Prostate gland (tissue), 2 donors: ENCODE measurements at places on chromosomes 7 and 10. TPM values are rescaled to one million over a fixed set of nuclear protein-coding genes. Genes with fewer than 3 reads are reported as not detected.

GRCh38 chr7:11613292-11613930 is 218.6 kb downstream of the THSD7A start:
- no peak for DNase-seq

Gene FAM25G
- not detected for total RNA-seq

DNA sequence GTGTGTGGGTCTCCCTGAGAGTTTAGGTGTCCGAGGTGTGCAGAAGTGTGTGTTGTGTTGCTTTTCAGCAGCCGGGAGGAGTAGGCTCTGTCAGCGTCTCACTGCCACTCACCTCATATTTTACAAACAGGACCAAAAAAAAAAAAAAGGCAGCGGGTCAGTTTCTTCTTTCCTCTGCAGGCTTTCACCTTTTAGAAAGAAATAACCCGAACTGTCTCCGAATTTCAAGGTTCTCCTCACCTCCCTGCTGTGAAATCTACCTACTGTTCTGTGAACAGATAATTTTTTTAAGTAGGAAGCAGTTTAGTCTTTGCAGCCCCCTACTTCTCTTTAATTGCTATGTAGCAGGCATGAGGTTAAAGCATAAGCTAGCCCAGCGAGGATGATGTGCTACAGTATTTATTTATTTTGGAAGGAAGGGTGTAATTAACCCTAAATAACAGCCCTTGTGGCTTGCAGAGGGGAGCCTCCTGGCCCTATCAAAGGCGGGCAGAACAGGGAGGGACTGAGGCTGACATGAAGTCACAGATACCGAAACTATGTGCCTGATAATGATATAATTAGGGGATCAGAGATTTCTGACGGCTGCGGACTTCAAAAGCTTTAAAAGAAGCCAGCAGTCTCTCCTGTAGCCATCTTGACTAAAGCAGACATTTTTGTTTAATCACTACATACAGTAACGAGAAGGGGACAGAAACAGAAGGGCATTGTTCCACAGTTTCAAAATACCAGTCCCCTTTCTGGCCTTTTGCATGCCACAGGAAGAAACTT is 1.6 kb downstream of the BAMBI start:
- DNase-seq = no peak

Gene CAV2
- 23.2 TPM for total RNA-seq

- no peak for DNase-seq
These were observed 73.3 kb upstream of the PRKG1 start for GRCh38 chr10:51000976-51001375.

DNA sequence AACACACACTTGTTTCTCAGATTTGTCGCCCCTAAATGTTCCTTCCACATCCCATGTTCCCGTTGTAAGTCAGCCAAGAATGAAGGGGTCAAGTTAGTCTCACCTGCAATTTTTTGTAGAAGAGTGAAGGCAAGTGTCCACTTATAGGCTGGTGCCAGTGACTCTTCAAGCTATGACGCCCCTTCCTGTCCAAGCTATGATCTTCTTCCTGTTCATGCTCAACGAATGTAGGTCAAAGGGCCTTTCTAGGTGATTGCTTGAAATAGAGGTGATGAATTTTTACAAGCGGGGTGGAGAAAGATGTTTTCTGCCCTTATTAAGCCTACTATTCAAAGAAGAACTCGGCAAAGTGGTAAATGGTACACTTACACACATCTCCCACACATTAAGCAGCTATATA is 41.0 kb downstream of the CDK1 start:
- no peak for DNase-seq

DNA sequence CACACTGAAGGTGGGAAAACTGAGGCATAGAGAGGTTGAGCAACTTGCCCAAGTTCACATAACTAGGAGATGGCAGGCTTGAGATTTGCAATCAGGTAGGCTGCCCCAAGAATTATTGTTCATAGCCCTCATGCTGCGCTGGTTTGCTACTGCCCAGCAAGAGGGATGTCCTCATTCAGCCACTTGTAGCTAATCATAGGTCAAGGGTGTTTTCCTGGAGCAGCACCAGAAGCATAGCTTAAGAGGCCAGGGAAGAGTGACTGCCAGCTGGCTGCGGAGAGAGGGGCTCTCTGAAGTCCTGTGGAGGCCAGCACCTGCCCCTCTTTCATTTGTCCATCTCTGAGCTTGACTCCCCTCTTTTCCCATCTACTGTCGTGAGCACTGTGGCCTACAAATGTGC is 15.0 kb downstream of the CDHR3 start:
- no peak for DNase-seq

DNA sequence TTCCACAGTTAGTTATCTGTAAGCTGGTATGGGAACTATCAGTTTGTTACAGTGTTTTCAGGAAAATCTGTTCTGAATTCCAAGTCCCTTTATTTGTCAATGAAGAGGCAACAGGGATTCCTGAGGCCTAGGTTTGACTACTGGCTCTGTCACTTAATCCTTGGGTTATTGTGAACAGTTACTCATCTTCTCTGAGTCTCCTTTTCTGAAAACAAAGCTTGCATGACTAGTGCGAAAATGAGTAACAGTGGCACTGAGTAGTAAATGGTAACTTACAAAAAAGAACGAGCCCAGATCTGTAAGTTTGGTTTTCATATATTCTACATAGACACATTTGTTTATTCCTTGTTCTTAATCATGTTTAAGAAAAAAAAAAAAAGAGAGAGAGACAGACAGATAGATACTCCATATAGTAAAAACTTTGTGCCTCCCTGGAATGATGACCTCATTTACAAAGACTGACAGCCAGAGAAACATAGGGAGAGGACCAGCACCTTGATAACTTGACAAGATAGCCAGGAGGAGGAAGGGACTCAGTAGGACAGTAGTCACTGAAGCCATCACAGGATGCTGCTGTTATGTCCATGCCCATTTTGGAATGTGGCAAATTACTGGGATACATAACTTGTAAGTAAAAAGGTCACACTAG is 1.9 kb downstream of the MRPS33 start:
- no peak for DNase-seq

Gene TRPV5
- not detected for total RNA-seq

GRCh38 chr7:95861041-95861440 is 88.7 kb downstream of the DYNC1I1 start:
- no peak for DNase-seq

- no peak for DNase-seq
These were observed 135.8 kb upstream of the NPS start for GRCh38 chr10:127413326-127413725.

DNA sequence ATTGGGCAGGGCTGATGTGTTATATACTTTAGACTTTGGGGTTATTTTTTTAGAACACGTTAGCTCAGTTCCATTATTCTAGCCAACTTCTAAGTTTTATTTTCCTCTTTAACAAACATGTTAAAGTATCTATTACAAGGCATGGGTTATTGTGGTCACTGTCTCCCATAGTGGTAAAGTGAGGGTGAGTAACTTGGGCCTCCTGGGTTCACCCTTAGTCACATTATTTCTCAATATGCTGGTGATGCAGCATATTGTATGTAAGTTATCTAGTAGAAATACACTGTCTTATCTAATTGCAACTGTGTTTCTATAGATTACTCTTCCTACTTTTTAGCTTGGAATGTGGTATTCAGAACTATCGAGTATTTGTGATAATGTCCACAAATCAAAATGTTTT is 65.9 kb downstream of the BBS9 start:
- DNase-seq = no peak

Gene MUC12
- total RNA-seq = 20.9 TPM

Gene NPY
- total RNA-seq = 55.6 TPM

Gene SLC26A4
- 3.4 TPM for total RNA-seq

- DNase-seq = no peak
These were observed 39.8 kb downstream of the CAMK2B start for GRCh38 chr7:44285561-44285960.

- no peak for DNase-seq
These were observed 640.0 kb downstream of the PARD3 start for GRCh38 chr10:34175121-34175520.

GRCh38 chr10:132551093-132551807 is 13.7 kb downstream of the INPP5A start:
- DNase-seq = no peak

DNA sequence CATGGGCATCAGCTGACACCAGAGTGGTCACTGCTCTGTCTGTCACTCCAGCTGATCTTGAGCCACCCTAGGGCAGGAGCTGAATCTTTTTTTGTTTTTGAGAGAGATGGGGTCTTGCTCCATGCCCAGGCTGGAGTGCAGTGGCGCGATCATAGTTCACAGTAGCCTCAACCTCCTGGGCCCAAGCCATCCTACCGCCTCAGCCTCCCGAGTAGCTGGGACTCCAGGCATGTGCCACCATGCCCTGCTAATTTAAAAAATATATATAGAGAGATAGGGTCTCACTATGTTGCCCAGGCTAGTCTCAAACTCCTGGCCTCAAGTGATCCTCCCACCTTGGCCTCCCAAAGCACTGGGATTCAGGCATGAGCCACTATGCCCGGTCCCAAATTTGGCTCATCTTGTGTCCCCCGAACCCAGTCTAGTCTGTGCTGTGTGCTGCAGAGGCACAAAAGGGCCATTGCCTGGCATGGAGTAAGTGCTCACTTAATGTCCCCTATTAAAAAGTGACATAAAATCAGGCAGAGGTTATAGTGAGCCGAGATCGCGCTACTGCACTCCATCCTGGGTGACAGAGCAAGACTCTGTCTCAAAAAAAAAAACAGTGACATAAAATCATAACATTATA is 8.1 kb upstream of the FZD9 start:
- DNase-seq = no peak

Gene STARD3NL
- 78.3 TPM for total RNA-seq

- no peak for DNase-seq
These were observed 1180.4 kb downstream of the CNTNAP2 start for GRCh38 chr7:147296986-147297385.

DNA sequence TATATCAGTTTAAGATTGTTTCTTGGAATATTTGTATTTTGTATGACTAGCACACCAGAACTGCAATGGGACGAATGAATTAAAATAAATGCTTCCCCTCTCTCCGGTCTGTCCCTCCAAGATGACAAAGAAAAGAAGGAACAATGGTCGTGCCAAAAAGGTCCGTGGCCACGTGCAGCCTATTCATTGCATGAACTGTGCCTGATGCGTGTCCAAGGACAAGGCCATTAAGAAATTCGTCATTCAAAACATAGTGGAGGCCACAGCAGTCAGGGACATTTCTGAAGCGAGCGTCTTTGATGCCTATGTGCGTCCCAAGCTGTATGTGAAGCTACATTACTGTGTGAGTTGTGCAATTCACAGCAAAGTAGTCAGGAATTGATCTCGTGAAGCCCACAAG is 17.2 kb upstream of the PAPSS2 start:
- DNase-seq = no peak

DNA sequence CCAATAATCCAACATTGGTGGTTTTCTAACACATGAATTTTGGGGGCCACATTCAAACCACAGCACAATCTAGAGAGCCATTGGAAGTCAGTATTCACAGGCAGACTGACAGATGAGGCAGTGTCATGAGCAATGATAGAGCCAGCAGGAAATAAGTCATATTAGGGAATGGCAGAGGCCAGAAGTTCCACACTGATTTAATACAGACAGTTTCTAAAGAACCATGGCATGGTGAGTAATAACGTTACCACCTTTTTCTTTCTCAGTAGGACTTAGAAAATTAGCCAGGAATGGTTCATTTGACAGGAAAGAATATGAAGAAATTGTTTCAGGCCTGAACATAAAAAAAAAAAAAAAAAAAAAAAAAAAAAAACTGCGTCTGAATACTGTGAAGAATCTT is 210.3 kb downstream of the GPAM start:
- no peak for DNase-seq

DNA sequence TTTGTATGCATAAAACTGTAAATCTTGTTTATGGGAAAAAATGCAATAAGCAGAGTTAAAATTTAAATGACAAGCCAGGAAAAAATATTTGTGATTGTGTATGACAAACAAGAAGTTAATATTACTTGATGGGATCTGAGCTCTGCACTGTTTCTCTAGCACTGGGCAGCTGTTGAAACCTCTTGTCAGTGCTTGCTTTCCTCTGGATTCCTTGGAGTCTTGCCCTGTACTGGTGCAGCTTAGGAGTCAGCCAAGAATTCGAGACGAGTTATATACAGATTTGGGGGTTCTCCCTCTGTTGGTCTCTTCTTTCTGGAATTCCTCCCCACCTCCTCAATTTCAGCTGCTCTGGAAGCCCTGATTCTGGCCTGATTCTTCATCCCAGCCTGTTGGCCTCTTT is 24.3 kb upstream of the OPN4 start:
- no peak for DNase-seq

DNA sequence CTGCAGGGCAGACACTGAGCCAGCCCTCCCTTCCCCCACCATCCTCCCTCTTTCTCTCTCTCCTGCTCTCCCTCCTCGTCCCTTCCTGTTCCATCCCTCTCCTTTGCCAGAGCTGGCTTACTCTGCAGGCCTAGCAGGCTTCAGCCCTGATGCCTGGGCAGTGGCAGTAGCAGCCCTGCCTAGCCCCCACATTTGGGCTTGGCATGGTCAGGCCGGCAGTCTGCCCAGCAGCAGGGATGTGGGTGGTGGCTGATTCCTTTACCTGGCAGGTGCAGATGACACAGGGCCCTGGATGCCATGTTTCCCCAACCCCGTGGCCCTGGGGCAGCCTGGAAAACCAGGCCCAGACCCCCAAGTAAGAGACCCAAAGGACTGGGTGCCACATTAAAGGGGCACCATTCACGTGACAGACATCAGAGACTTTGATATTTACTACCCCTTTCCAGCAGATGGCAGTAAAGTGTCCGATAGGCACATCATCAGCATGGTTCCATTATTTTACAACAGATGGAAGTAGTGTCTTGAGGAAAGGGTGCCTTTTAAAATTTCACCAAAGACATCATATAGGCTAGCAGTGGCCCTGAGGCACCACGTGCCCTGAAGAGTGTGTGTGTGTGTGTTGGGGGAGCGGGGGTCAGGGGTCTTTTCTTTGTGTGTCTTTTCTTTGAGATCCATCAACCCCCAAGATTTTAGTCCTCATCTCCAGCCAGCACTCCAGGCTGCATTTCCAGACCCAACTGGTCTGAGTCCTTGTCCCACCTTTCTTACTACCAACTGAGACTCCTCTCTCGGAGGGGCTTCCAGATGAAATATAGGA is 5.9 kb downstream of the KCP start:
- no peak for DNase-seq

DNA sequence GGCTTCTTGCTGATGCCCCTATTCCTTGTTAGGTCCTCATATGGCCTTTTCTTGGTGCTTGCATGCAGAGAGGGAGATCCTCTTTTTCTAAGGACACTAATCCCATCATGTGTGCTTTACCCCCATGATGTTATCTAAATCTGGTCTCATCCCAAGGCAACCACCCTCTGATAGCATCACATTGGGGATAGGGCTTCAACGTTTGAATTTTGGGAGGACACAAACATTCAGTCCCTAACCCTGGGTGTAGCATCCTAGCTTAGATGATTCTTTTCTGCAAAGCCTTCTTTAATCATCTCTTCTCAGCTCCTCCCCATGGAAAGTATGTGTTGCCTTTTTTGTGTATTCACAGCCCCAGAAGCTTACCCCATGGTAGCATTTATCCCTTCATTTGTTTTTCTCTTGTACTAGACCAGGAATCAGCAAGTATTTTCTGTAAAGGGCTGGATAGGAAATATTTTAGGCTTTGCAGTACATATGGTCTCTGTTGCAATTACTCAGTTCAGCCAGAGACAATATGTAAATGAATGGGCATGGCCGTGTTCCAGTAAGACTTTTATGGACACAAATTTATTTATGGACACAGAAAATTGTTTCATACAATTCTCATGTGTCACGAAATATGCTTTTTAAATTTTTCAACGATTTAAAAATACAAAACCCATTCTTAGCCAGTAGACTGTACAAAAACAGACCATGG is 101.5 kb upstream of the CSTF2T start:
- DNase-seq = no peak

Gene OLAH
- not detected for total RNA-seq
